ENCODE measurements at places on chromosomes 2 and 18.

GRCh38 chr18:57086163-57086562, 60.7 kb upstream of the BOD1L2 start:
- DNase-seq, result no peak

DNA sequence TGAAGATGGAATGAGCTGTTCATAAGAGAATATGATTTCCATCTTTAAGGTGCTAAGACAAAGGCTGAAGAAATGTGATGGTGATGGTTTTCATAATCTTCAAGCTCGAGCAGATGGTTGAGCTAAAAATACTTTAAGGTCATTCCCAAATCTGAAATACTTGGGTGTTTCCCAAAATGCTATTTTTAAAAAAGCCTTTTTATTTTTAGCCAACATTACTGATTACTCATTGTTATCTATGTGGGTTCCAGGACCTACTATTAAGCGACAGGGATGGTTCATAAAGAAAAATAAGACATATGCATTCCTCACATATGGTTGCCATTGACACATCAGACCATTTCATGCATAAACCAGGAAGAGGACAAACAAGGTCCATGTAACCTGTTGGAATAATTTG, 298.5 kb downstream of the PLCL1 start:
- no peak for DNase-seq

GRCh38 chr2:143564419-143564818, 435.2 kb downstream of the ARHGAP15 start:
- DNase-seq, result no peak

DNA sequence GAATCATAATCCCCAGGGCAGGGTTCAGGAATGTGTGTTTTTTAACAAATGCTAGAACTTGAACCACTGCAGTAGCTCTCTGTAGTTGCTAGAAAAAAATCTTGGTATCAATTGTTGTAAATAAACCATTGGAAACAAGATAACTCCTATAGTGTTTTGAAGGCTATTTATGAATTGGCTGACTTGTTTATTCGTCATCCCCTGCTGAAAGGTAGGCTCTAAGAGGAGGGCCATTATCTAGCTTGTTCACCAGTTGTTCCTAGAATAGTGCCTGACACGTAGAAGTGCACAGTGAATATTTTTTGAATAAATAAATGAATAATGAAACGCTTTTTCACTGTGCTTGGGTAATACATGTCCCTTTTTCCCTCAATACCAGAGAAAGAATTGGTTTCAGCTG, 211.4 kb downstream of the BABAM2 start:
- no peak for DNase-seq

- DNase-seq, result no peak
Observed at GRCh38 chr2:1715184-1716013, 28.9 kb downstream of the PXDN start.

- no peak for DNase-seq
Observed at GRCh38 chr2:235371018-235371417, 122.8 kb upstream of the AGAP1 start.

DNA sequence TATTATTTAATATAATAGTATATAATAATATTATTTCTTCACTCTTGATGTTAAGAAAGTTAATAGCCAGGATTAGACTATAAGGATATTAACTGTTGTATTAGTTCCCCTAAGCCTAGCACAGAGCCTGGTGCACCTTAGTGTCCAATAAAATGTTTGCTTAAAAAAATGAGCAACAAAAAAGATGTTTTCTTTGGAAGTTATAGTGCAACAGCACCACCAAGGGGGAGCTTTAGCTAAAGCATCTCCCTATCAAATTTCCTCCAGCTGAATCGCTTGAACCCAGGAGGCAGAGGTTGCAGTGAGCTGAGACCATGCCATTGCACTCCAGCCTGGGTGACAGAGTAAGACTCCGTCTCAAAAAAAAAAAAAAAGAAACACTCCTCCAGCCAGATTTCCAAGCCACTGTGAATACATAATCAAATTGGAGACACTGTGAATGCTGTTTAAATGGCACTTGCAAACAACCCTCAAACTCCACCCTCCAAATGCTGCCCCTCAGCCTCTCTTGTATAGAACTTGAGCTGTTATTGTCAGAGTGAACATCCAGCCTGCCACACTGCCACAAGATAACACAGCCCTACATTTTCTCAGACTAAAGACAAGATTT, 221.9 kb downstream of the DYM start:
- peak; percentile 67 for DNase-seq

GRCh38 chr2:156476021-156476849, 40.1 kb downstream of the GPD2 start:
- no peak for DNase-seq

DNA sequence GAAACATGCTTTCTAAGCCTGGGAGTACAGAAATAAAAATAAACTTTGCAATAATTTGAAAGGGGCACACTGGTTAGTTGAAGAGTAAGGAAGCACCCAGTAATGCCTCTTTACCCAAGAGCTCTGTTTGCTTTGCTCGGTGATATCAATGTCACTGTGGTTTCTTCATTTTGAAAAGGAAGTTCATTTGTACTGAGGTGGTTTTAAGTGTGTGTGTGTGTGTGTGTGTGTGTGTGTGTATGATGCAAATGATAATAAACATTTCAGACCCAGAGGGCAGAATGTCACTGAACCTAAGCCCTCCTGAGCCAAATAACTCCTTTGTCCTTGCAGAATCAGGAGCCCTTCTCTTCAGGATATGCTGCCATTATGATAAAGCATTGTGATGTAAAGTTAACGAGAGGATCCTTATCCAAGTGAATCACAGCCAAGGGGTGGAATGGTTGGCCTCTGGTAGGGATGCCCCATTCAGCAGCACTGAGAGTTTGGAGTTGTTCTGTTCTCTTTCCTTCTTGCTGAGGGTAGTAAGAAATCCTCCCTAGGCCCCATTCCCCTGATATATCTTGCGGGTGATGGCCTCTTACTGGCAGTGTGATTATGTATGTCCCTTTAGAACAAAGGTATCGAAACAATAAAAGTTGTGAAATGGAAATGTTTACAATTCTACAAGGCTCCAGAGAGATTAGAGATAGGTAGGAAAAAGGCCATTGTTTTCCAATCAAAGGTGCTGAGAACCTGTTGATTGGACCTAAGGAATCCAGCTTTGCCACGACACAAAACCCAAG, 7.6 kb downstream of the ITGA6 start:
- peak; percentile 60 for DNase-seq

DNA sequence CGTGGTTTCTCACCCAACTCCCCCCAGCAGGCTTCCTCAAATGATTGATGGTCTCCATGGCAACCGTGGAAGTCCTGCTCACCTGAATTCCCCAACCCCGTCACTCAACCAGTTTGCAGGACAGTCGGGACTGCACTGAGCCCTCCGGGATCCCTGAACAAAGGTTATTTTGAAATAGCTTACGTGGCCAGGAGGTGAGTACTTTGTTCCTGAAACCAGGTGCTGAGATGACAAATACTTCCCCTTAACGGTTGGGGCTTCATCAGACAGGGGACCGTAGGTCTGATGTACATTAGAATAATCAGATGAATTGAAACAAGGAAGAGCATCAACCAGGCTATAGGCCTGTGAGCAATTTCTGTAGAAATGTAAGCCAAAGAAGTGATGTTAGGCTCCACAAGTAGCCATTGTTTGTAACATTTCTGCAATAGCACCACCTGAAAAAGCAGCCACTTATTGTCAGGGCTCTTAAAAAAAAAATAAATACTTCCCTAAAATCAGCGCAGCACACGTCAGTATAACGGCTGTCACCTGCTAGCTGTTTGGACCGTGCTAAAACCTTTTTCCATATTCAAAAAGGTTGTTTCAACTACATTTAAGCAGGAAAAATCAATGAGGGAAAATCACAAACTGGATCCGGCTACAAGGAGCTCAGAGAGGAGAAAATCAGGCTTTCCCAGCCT, 206.4 kb upstream of the ID2 start:
- no peak for DNase-seq

DNA sequence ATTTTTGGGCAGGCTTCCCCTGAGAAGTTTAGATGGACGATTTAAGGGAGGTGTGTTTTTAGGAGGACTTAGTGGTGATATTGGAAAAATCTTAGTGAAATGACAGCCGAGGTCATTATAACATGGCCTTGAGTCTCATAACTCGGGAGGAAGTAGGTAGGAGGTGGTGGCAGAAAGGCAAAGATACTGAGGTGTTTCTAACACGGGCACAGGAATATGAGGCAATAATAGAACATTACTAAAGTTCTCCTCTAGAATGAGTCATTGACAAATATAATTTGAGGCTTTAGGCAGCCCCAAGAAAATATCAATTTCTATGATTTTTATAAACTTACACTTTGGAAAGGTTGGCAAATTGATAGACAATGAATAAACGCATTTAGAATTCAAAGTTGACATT, 146.1 kb upstream of the ZEB2 start:
- no peak for DNase-seq

DNA sequence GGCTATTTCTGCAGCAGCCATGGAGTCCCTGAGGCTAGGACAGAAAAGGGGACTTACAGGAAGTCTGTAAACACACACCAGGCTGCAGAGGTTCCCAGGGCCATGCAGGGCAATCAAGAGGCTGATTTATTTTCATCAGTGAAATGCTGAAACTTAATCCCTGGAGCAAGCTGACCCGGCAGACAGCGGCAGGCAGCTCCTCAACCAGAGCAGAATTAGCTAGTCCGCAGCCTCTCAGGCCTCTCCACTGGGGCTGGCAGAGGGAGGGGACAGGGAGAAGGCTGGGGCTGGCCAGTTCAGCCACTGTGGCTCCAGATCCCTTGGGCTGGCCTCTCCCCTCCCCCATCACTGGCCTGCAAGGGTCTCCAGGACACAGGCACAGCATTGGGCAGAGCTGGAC, 136.3 kb downstream of the TNS1 start:
- DNase-seq, result no peak

GRCh38 chr2:53600815-53601214, 166.8 kb upstream of the CHAC2 start:
- DNase-seq, result no peak

- DNase-seq, result no peak
Observed at GRCh38 chr2:239471011-239471792, 70.4 kb upstream of the HDAC4 start.

- DNase-seq, result no peak
Observed at GRCh38 chr18:30992231-30992630, 50.3 kb downstream of the DSC3 start.

GRCh38 chr2:16890081-16890480, 224.4 kb upstream of the CYRIA start:
- DNase-seq, result no peak

DNA sequence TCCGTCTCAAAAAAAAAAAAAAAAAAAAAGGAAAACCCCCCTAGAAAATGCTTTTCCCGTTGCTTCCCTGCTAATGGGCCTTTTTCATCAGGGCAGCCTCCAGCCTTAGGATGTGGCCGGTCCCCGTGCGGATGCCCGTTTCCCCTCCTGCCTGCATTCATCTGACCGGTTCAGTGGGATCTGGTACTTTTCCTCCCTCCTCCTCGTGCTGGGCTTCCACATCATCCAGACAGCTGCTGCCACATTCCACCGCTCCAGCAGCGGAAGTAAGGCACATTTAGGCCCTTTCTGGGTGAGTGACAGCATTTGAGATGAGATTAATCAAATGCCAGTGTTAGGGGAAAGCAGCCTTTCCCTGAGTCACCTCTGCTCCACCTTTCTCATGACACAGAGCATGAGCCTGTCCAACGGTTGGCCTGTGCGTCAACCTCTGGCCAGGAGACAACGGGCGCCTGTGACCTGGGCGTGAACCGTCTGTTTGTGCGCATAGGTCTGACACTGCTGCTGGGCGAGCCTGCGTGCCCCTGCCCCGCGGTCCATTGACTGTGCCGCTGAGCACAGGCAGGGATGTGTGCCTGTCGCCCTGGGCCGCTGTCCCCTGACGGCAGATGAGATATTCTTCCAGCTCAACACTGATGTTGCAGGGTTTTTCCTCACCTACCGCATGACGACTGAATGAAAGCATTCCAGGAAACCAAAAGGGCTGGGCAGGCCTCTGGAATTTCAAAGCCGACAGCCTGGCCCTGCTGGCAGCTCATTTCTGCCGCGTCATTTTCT, 174.0 kb downstream of the TGIF1 start:
- peak; percentile 89 for DNase-seq

- no peak for DNase-seq
Observed at GRCh38 chr2:100004959-100005387, 137.4 kb downstream of the AFF3 start.

DNA sequence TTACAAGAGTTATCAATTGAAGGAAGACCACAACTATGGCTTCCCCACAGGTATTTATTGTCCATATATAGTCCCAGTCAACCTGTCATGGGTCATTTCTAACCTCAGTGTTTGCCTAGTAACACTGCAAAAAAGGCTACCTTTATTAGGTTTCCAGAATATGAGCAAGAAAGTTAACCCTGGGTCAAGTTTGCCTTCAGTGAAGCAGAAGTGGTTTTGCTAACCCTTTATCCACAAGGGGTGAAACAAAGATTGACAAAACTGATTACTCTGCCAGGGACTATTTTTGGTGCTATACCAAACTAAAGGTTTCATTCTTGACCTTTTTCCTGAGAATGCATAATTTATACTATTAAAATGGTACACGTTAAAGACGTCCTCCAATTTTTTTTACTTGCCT, 28.8 kb downstream of the SP100 start:
- DNase-seq, result peak; percentile 24

DNA sequence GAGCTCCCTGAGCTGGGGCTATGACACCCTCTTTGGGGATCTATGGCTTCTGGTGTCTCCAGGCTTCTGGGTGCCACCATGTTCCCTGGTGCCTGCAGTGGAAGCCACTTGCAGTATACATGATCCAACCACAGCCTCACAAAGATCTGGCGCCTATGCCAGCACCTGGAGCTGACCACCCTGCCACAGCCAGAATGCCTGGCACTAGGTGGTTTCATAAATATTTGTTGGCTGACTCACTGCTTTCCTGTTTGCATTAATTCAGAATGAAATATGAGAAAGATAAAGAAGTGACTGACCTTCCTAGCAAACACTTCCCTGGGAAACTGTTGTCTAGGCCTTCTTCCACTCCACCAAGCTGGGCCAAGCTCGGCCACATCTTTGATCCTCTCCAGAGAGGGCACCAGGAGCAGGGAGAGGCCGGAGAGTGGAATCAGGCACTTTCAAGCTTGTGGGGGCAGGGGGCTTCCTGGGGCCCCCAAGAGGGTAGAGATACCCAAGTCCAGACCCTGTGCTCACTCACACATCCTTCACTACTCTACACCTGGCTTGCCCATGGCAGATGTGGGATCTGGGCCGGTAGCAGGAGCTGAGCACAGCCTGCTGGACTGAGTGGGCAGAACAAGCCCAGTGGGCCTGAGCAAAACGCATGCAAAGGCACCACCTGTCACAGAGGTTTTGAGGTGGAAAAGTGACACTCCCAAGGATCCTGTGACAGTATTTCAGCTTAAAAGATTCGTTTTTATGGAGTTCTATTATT, 565.7 kb downstream of the SLC4A3 start:
- no peak for DNase-seq

GRCh38 chr2:26913999-26914658, 56.3 kb upstream of the MAPRE3 start:
- no peak for DNase-seq

GRCh38 chr2:38155-38554, 8.2 kb downstream of the FAM110C start:
- DNase-seq, result no peak

GRCh38 chr2:184599054-184599871, 934 bp downstream of the ZNF804A start:
- DNase-seq, result peak; percentile 72

DNA sequence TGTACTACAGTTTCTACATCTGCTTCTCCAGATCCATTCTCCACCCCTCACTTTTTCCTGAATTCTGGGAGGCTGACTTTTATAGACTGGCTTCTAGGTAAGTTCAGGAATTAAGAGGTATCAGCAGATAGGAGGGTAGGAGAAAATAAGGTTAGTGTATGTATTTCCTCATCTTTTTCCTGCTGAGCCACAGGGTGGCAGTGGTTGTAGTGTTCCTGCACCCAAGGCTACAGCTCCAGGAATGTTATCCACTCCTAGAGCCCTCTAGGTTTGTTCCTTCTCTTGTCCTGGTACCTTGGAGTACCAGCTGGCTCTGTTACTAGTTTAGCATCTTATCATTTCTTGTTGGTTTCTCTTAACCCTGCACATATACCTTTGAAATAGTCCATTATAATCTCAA, 40.7 kb upstream of the C2orf66 start:
- DNase-seq, result peak; percentile 17
